Amygdala (tissue), 56 donors: ENCODE measurements at places on chromosomes 6 and 20.

GRCh38 chr20:5718896-5719595 lies 31.2 kb upstream of the SHLD1 start:
- no peak for DNase-seq

- no peak for DNase-seq
Observed at GRCh38 chr6:71080133-71080532, 123.3 kb upstream of the B3GAT2 start.

DNA sequence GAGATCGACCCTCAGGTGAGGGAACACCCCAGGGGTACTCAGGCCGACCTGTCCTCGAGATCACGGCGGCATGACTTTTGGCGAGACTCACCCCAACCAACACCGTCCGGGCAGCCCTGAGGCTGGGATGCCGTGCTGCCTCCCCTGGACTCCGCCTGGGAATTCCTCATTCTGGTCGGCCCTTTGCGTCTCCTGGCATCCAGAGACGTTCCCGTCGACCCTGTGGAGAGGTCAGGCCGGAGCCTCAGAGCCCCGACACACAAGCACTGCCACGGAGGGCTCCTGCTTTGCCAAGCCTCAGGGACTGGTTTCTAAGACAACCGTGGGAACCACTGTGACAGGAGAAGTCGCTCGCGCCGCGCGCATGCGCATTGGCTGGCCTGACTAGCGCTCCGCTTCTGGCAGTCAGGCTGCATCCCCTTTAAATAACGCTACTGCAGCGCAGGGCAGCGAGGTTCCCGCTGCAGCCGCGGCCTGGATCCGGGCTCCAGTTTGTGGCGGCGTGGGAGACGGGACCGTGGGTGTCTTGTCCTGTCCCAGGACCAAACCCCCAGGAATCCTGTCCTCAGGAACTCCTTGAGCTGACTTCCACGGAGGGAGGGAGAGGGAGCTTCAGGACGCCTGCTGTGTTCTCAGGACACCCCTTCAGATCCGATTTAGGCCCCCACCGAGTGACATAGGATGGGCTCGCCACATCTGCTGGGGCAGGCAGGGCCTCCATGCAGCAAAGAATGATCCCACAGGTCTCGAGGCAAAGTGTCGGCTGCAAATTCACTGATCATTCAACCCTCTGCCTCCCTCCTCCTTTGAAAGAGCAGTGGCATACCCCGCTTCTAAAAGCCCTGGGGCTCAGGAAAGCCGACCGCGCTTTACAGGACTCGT lies 163.2 kb upstream of the ZNF337 start:
- peak; percentile 82 for DNase-seq

DNA sequence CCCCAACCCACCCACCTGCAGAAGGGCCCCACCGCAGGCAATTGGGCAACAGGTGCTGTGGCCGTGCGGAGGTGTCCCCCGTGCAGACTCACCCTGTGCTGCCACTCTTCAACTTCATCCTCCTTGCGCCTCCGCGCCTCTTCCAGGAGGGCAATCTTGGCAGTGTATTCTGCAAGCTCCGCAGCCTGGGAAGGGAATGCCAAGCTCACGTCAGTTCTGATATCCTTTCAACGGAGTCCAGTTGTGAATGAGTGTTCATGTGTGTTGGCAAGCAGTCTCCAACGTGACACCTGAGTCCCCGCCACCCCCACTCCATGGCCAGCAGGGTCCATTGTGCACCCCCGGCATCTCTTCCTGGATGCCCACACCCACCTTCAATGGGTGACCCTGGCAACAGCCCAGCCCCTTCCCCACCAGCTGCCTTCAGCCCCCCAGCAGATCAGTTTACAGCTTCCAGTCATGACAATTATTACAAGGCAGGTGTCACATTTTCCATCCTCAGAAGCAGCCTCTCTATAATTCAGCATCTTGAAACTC lies 49.9 kb downstream of the EZR start:
- no peak for DNase-seq

- no peak for DNase-seq
Observed at GRCh38 chr20:13545790-13546189, 92.9 kb downstream of the TASP1 start.

DNA sequence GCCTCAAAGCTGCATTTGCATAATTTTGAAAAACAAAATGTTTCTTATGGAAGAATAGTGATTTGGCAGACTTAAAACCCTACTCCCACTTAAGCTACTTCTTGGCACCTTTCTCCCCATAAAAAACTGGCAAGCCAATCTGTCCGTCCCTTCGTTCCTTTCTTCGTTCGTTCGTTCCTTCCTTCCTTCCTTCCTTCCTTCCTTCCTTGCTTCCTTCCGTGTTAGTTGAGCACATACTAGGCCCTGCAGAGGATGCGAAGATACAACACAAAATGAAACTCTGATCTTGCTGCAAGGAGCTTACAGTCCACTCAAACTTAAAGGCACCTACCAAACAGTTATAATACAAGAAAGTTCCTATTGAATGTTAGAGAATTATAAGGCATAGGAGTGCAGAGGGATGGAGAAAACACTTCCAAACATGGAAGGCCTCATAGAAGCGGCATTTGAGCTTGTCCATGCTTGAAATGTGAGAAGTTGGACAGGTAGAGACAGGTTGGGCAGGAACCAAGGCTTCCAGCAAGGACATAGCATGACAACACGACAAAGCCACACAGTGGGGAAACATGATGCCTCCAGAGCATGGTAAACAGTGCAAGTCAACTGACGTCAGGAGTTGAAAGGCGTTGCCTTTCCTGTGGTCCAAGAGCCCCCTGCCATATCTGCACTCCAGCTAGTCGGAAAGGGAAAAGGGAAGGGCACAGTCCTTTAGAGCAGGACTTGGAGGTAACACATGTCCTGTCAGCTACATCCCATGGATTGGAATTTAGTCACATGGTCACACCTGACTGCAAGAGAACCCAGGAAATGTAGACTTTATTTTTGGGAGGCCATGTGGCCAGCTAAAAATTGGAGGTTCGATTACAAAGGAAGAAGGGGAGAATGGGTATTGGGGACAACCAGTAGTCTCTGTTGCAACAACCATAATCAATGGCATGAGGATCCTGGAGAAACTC lies 7.0 kb downstream of the PNPLA1 start:
- DNase-seq: no peak

DNA sequence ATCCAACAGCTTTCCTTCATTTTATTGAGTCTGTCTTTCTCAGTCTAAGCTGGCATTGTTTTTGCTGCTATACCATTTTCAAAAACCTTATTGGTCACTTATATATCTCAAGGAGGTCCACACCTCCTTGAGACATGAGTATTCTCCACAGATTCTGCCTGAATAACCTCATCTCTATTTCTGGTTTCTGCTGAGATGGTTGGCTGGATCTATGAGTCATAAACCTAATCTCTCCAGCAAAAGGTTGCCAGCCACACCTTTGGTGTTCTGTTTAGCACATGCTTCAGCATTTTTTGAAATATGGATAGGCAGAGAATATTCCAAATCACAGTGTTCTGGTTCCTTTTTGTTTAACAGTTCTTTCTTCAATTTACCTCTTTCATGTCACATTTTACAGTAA lies 40.8 kb upstream of the TMEM244 start:
- DNase-seq: no peak

GRCh38 chr6:20440296-20440695 lies 38.6 kb downstream of the E2F3 start:
- DNase-seq: no peak

- no peak for DNase-seq
Observed at GRCh38 chr6:170010665-170011203, 259.3 kb downstream of the ERMARD start.

DNA sequence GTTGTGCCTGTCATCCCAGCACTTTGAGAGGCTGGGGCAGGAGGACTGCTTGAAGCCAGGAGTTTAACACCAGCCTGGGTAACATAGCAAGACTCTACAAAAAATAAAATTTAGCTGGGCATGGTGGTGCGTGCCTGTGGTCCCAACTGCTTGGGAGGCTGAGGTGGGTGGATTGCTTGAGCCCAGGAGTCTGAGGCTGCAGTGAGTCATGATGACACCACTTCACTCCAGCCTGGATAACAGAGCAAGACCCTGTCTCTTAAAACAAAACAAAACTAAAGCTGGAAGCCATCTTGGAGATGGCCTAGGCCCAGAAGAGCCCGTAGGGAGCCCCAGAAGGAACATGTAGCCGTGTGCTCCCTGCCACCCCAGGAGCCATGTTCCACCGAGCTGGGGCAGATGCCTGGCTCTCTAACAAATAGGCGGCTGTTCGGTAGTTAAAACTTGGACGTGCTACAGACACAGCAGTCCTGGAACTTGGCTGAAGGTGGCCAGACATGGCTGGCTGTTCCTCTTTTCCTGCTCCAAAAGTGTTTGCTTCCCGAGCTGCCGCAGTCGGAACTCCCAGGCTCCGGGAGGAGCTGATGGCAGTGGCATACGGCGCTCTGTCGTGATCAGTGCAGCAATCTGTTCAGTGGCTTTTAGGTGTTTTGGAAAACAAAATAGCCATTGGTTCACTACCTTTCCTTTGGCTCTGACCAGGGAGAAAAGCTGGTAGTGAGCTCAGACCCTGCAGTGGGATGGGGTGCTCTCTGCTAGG lies 37.0 kb downstream of the DYNLT1 start:
- DNase-seq: no peak

GRCh38 chr20:39222101-39222500 lies 260.0 kb downstream of the DHX35 start:
- DNase-seq: no peak

- no peak for DNase-seq
Observed at GRCh38 chr6:52435345-52435744, 15.2 kb downstream of the EFHC1 start.

GRCh38 chr6:128511506-128511905 lies 8.9 kb downstream of the PTPRK start:
- no peak for DNase-seq

DNA sequence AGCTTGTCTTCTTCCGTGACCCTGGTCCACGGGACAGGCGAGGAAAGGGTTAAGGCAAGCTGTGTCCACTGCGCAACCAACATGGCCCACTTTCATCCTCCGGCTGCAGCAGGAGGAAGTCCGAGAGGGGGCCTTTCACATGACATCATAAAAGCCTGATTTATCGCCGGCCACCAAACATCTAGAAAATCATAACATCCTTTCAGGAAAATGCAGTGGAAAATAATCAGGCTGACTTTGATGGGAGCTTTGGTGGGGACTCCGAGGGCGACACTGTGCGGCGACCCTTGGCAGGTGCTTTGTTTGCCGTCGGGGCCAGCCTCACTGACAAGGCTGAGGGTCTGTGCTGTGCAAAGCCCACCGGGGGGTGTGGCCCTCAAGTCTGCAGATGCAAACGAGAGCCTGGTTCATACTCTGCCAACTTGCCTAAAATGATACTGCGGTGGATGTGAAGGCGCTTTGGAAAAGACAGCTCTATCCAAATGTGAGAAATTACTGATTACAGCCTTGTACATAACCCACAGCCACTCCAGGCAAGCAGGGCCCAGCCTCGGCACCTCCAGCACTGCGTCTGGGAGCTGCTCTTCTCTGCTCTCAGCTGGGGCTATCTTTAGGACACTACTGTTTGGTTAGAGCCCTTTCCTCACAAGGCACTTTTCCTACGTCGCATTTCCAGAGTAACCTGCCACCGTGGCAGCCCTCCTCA lies 25.7 kb downstream of the FOXC1 start:
- DNase-seq: no peak

DNA sequence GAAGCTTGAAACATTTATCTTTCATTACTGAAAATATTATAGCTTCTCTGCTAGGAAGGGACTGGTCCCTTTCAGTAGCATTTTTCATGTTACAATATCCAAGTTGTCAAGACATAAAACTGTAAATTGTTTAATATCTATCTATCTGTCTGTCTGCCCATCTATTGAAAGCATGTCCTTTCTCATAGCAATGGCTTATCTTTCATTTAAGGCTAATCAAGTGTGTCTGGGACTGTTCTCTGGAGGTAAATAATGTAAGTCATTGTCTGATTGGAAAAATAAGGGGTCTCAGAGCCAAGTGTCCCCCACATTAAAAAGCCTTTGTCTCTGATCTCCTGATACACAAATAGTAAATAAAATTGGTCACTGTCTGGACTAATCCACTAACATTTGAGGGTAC lies 135.5 kb downstream of the PKHD1 start:
- DNase-seq: no peak

- DNase-seq: no peak
Observed at GRCh38 chr6:25458485-25458884, 179.3 kb downstream of the CARMIL1 start.

- no peak for DNase-seq
Observed at GRCh38 chr6:160531826-160532225, 132.2 kb downstream of the LPA start.

- DNase-seq: no peak
Observed at GRCh38 chr6:9292975-9293374, 857.6 kb upstream of the SLC35B3 start.

- DNase-seq: no peak
Observed at GRCh38 chr20:42595625-42596024, 594.1 kb downstream of the PTPRT start.

- DNase-seq: no peak
Observed at GRCh38 chr6:53916804-53917463, 122.1 kb downstream of the LRRC1 start.

DNA sequence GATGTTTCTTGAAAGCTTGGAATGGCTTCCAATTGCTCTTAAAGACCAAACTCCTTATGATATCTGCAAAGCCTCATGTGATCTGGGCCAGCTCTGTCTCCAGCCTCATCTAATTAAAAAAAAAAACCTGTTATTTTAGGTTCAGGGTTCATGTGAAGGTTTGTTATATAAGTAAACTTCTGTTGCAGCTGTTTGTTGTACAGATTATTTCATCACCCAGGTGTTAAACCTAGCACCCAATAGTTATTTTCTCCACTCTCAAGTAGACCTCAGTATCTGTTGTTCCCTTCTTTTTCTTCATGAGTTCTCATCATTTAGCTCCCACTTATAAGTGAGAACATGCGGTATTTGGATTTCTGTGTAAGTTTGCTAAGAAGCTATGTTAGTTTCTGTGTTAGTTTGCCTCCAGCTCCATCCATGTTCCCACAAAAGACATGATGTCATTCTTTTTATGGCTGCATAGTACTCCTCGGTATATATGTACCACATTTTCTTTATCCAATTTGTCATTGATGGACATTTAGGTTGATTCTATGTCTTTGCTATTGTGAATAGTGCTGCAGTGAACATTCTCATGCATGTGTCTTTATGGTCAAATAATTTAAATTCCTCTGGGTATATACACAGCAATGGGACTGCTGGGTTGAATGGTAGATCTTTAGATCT lies 30.2 kb upstream of the TFB1M start:
- no peak for DNase-seq

GRCh38 chr6:147200711-147201110 lies 3.5 kb upstream of the STXBP5 start:
- DNase-seq: no peak

- DNase-seq: no peak
Observed at GRCh38 chr6:152100183-152100618, 292.7 kb downstream of the ESR1 start.

GRCh38 chr6:39791850-39792539 lies at the start of gene DAAM2:
TSS of gene DAAM2 (plus strand) at chr6:39792376. CDS start at chr6:39856303, 63,927 bp downstream.
- DNase-seq: peak; percentile 58

GRCh38 chr6:152380351-152380767 lies 256.8 kb downstream of the SYNE1 start:
- no peak for DNase-seq
